ENCODE measurements at places on chromosomes 1 and 21. TPM values are rescaled to one million over a fixed set of nuclear protein-coding genes. Genes with fewer than 3 reads are reported as not detected.

OPTC gene
- not detected for total RNA-seq

SLFNL1 gene
- 0.13 TPM for total RNA-seq

PLA2G2D gene
- not detected for total RNA-seq

USH2A gene
- under 0.01 TPM for total RNA-seq

RRP1 gene
- 20.7 TPM for total RNA-seq

RGS8 gene
- total RNA-seq = not detected

CNST gene
- total RNA-seq = 8.4 TPM

OR2T2 gene
- total RNA-seq = not detected

FCGR2B gene
- total RNA-seq = not detected

SLC9C2 gene
- not detected for total RNA-seq

GBP3 gene
- total RNA-seq = 9.8 TPM

SPOCD1 gene
- total RNA-seq = 24.7 TPM

STUM gene
- not detected for total RNA-seq

GJB5 gene
- not detected for total RNA-seq

TLR5 gene
- total RNA-seq = 0.25 TPM

VHLL gene
- not detected for total RNA-seq

FGGY gene
- 7.7 TPM for total RNA-seq

DISP1 gene
- 8.0 TPM for total RNA-seq

NBPF15 gene
- 24.0 TPM for total RNA-seq

PRRX1 gene
- total RNA-seq = 7.0 TPM
